ENCODE measurements at places on chromosomes 1 and 21.

DNA sequence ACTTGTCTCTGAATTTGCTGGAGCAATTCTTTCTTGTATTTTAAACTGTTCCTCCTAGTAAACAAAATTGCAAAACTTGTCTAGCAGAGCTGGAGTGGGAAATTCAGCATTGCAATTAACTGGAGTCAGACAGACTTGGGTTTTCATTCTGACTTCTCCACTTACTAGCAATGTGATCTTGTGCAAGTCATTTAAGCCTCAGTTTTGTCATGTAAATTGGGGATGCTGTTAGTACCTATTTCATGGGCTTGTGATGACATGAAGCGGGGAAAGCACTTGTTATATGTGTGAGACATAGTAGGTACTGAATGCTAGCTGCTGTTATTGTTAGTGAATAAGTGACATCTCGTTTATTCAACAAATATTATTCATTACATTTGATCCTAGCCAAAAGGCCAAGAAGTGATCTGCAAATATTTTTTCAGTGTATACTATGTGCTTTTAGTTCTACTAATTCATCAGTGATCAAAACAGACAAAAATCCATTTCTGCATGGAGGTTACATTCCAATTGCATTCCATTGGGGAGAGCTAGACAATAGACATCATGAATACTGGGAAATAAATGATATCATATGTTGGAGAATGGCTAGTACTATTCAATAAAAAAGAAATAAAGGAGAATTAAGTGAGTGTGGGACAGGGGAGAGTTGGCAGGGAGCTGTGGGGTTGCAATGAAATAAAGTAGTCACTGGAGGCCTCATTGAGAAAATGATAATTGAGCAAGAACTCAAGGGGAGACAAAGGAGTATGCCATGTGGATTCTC lies 47.1 kb downstream of the CACHD1 start:
- peaks cover 2% of the 10 kb centered on the region for H3K4me1 ChIP-seq
- no peak overlapping the region for H3K27ac ChIP-seq
- H3K4me3 ChIP-seq, result no peak overlapping the region
- no peaks in the 10 kb centered on the region for H3K27me3 ChIP-seq

DNA sequence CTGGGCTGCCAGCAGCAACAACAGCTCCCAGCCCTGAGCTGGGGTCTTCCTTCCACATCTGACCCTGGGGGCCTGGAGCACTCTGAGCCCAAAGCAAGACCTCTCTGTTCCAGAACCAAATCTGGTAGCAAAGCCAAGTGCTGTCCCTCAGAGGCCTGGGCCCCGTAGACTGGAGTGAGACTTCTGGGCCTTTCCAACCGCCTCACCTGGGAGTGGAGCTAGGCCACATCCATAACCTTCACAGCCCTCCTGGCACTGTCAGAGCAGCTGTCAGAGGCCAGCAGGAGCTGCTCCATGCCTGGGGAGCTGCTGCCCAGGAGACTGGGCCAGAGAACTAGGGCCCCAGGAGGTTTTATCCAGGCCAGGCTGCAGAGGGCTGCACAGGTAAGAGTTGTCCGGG lies 15.4 kb upstream of the SLC5A9 start:
- H3K4me1 ChIP-seq, result peaks cover 2% of the 10 kb centered on the region
- no peaks in the 10 kb centered on the region for H3K36me3 ChIP-seq
- DNase-seq, result no peak
- no peak overlapping the region for H3K4me3 ChIP-seq
- no peak overlapping the region for H3K27ac ChIP-seq

- H3K4me1 ChIP-seq, result peaks cover 30% of the 10 kb centered on the region
- peaks cover 7% of the 10 kb centered on the region for H3K36me3 ChIP-seq
- H3K4me3 ChIP-seq, result no peak overlapping the region
- H3K27me3 ChIP-seq, result no peaks in the 10 kb centered on the region
- no peak overlapping the region for H3K27ac ChIP-seq
Measured at GRCh38 chr21:46477765-46478164, 19.1 kb downstream of the DIP2A start.

DNA sequence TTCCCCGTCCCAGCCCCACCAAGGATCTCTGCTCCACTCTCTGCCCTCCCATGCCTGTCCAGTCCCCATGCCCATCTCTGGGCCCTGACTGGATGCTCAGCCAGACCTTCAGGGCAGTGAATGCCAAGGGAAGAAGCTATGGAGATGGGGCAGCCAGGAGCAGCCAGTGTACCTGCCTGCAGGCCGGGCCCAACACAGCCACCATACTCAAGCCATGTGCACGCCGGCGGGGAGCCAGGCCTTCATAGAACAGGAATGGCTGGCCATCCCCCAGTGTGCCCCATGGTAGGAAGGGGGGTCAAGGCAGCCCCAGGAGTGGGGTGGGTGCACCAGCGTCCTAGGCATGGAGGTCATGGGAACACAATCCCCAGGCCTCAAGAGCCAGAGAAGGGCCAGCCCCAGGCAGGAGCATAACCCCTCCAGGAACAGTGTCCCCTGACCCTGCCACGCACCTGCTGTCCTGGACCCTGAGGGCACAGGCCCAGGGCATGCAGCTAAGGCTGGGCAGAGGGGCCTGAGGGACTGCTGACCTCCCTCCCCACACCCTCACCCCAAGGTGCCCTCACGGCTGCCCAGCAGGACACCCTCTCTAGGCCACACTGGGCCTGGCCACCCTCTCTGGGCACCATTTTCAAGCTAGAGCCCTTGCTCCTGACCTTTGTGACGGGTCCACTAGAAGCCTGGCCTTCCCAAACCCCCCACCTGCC lies 20.3 kb upstream of the ARF1 start:
- H3K27me3 ChIP-seq, result peaks cover 41% of the 10 kb centered on the region
- DNase-seq, result no peak
- peaks cover 5% of the 10 kb centered on the region for H3K36me3 ChIP-seq
- no peak overlapping the region for H3K4me3 ChIP-seq

GRCh38 chr1:187275985-187276575 lies 447.3 kb downstream of the PLA2G4A start:
- no peak for DNase-seq
- no peaks in the 10 kb centered on the region for H3K36me3 ChIP-seq
- H3K27ac ChIP-seq, result no peak overlapping the region

DNA sequence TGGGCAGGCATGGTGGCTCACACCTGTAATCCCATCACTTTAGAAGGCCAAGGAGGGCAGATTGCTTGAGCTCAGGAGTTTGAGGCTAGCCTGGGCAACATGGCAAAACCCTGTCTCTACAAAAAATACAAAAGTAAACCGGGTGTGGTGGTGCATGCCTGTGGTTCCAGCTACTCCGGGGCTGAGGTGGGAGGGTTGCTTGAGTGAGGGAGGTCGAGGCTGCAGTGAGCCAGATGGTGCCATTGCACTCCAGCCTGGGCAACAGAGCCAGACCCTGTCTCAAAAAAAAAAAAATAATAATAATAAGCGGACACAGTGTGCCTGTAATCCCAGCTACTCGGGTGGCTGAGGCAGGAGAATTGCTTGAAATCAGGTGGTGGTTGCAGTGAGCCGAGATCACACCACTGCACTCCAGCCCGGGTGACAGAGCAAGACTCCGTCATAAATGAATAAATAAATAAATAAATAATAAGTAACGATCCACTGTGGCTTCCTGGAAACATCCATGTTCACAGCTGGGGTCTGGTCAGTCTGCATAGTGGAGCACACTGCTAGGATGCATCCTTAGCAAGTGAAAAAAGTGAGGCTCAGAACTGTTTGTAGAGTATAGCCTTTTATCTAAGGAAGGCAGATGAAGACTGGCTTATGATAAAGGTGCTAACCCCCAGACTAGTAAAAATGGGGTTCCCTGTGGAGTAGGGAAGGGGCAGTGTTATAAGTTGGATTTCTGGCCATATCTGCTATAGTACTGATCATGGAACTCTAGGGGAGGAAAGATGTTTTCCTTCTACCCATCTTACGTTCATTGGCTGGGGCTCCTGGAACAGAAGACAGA lies 15.7 kb downstream of the PKNOX1 start:
- no peak for DNase-seq
- H3K4me3 ChIP-seq, result no peak overlapping the region
- no peaks in the 10 kb centered on the region for H3K27me3 ChIP-seq
- peaks cover 16% of the 10 kb centered on the region for H3K4me1 ChIP-seq

DNA sequence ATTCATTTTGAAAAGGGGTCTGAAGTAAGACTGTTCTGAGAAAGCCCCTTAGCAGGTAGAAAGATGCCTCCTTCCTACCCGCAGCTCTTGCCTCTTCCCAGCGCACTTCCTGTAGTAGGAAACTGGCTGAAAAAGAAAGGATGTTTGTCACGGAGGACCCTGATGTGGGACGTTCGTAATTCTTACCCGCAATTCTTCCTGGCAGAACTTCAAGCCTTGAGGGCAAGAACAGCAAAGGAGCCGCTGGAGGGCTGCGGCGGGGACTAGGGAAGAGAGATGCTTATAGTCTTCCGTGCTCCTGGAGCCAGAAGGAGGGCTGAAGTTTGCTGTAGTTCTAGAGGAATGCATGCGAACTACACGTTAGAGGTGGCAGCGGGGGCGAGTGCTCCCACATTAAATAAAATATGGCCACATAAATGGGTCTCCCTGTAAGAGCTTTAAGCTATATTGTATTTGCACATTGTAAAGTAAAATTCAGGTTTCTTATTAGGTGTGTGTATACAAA lies 6.3 kb downstream of the C1orf53 start:
- H3K4me1 ChIP-seq, result peaks cover 38% of the 10 kb centered on the region
- H3K4me3 ChIP-seq, result peak overlapping the region; percentile 39
- no peaks in the 10 kb centered on the region for H3K36me3 ChIP-seq
- H3K27ac ChIP-seq, result peak overlapping the region; percentile 57

DNA sequence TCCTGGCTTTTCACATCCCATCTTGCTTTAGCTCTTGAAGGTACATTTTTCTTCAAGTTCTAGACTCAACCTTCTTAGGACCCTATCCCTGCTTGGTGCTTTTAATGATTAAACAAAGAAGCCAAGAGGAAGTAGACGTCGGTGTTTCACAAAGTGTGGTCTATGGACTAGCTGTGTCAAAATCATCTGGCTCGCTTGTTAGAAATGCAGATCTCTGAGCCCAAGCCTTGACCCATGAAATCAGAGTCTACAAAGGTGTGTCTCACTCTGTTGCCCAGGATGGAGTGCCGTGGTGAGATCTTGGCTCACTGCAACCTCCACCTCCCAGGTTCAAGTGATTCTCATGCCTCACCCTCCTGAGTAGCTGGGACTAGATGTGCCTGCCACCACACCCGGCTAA lies 295.5 kb upstream of the KAZN start:
- DNase-seq, result no peak
- H3K27ac ChIP-seq, result no peak overlapping the region

- DNase-seq, result no peak
- H3K36me3 ChIP-seq, result no peaks in the 10 kb centered on the region
- no peaks in the 10 kb centered on the region for H3K27me3 ChIP-seq
- no peak overlapping the region for H3K4me3 ChIP-seq
- H3K27ac ChIP-seq, result no peak overlapping the region
- peaks cover 24% of the 10 kb centered on the region for H3K4me1 ChIP-seq
Measured at GRCh38 chr1:243708210-243708609, 141.8 kb downstream of the AKT3 start.

GRCh38 chr1:162921311-162921710 lies 60.3 kb upstream of the CCDC190 start:
- no peak overlapping the region for H3K4me3 ChIP-seq
- H3K27ac ChIP-seq, result no peak overlapping the region
- no peaks in the 10 kb centered on the region for H3K4me1 ChIP-seq

GRCh38 chr1:67338642-67339041 lies 31.0 kb downstream of the IL12RB2 start:
- H3K27me3 ChIP-seq, result peaks cover 5% of the 10 kb centered on the region
- H3K27ac ChIP-seq, result peak overlapping the region; percentile 2
- DNase-seq, result no peak
- H3K4me3 ChIP-seq, result no peak overlapping the region

DNA sequence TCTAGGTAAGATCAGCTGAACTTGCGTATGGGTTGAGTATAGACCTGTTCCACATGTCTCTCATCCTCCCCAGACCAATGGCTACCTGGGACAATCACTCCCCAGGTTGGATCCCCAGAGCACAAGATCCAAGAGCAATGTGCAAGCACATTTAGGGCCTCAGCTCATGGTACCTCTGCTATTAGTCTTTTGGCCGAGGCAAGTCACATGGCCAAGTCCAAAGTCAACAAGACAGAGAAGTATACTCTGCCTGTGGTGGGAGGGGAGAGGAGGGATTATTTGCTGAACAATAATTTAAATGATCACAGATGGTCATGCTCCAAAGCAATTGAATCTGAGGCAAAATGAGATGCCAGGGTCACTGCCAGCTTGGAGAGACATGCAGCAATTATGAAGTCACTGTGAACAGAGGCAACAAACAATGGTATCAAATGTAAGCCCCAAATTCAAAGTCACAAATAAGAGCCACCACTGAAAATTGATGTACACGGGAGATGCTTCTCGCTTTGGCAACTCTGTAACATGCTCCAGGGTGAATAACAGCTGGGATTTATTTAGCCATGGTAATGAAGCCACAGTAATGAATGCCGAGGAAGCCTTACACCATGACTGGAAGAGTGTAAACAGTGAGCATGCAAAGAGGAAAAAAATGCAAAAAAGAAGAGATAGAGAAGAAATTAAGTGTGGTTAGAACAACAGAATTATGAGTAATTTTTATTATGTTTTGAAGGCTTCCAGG lies 149.1 kb downstream of the ZNF281 start:
- H3K4me1 ChIP-seq, result peaks cover 2% of the 10 kb centered on the region
- no peak overlapping the region for H3K4me3 ChIP-seq
- no peak for DNase-seq
- no peak overlapping the region for H3K27ac ChIP-seq
- H3K27me3 ChIP-seq, result peaks cover 31% of the 10 kb centered on the region
- peaks cover 3% of the 10 kb centered on the region for H3K36me3 ChIP-seq

GRCh38 chr21:45151445-45152160 lies 77.2 kb downstream of the ADARB1 start:
- peak overlapping the region; percentile 88 for H3K4me3 ChIP-seq
- H3K27ac ChIP-seq, result peak overlapping the region; percentile 89

DNA sequence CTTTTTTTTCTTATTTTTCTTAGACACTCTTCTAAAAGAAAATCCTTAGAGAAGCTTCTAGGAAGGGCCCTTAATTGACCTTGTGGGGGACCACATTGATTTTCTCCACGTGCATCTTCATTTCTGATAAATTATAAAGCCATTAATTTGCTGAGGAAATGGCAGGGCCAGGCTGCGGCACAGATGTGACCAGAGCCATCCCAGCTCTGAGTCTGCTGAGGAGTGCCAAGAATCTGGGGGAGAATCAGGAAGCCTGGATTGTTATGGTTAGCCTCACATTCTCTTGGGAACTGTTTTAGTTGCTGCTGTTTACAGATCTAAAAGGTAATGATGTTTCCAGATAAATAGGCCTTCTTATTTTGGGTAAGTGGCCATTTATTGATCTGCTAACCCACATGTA lies 16.2 kb downstream of the PROX1 start:
- no peak overlapping the region for H3K27ac ChIP-seq
- no peak for DNase-seq
- H3K27me3 ChIP-seq, result peaks cover 15% of the 10 kb centered on the region
- H3K4me3 ChIP-seq, result no peak overlapping the region
- H3K36me3 ChIP-seq, result peaks cover 2% of the 10 kb centered on the region
- H3K4me1 ChIP-seq, result no peaks in the 10 kb centered on the region

All from T-helper 17 cell (primary cell).